Right hindlimb (tissue), 1 donor: ENCODE measurements at places on chromosomes 5 and 9.

DNA sequence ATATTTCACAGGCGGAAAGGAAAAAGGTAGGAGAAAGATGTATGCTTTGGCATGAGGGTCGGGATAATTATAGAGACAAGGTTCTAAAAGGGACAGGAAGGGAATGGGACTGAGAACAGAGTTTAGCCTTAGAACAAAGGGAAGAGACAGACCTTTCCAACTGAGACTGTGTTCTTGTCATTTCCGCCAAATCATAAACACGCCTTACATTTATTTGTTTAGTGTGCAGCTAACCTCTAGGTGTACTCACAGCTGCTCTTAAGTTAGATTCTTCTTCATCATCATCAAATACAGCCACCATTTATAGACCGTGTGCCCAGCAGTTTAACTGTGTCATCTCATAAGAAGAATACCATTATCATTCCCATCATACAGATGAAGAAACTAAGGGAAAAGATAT, 5.9 kb upstream of the DELE1 start:
- DNase-seq = no peak

- DNase-seq = no peak
Observed at GRCh38 chr5:163434401-163434866, 3.0 kb upstream of the CCNG1 start.

- no peak for DNase-seq
Observed at GRCh38 chr9:78858266-78858665, 561.3 kb downstream of the PSAT1 start.

DNA sequence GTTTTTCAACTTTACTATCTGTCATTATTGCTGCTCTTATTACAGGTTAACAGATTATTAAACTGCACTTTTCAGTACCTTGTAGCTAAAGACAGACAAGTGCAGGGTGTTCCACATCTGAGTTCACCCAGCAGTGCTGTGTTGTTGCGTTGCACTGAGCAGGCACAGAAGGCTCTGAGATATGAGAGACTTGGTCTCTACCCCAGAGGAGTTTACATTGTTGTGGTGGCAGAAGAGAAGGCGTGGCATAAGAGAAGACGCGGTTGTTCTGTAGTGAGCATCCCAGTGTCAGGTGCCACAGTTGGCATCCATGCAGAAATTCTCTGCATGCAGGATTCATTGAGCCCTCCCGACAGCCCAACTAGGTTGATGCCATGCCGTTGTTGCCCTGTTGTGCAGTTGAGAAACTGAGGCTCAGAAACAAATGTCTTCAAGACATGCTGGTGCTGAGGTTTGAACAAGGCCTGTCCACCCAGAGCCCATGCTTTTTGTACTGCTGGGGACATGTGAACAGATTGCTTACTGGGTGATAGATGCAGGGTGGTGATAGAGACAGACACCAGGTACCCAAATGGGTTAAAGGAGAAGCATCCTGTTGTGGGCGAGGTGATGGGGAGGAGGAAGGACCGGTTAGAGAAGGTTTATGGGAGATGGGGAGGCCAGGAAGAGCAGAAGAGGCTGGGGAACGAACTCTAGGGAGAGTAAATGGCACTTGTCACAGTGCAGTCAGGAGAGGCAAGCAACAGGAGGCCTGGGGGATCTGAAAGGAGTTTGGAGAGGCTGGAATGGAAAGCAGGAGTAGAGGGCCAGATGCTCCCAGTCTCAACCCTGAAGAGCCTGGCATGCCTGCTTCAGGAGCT, 8.2 kb downstream of the ABL1 start:
- DNase-seq = no peak

DNA sequence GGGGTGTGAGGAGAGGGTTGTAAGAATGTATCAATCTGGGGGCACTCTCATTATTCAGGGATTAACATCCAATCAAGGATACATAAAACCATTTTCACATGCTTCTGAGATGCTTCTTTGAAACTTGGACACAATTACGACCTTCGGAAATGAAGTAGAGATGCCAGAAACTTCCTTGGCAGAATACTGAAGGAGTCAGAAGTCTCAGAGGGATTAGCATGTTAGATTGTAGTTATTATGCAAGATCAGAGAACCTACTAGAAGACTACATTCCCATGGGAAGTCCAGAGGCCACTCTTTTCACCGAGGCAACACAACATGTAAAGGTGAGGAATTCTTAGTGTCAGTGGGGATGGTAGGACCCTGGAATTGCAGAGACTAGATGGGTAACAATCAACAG, 5.1 kb upstream of the SLC22A4 start:
- no peak for DNase-seq

- DNase-seq = no peak
Observed at GRCh38 chr9:7879551-7880245, 80.1 kb upstream of the DMAC1 start.

DNA sequence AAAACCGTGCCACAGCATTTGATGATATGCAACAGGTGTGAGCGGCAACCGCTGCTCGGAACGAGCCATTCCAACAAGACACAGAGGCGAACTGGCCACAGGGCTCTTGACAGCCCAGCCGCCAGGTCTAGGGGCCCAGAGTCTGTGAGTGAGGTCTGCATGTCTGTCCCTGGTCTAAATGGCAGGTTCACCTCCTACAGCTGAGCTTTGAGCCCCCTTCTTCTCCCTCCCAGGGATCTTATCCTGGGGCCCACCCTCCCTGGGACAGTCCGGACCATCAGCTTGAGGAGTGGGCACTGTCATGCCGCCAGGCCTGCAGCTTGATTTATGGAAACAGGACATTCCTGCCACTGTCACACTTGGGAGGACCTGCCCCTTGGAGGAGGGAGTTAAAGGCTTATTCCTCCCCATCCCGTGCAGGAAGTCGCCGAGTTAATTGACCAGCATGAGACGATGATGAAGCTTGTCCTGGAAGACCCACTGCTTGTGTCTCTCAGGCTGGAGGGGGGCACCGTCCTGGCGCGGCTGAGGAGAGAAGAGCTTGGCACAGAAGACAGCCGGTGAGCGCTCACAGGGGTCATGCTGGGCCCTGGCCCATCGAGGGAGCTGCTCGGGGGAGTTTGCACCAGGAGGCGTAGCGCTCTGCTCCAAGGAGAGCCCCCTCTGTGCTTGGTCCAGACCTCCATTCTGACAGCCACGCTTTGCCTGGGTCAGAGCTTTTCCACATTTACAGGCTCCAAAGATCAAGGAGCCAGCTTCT, 35.5 kb upstream of the LRRC14B start:
- no peak for DNase-seq

- DNase-seq = no peak
Observed at GRCh38 chr5:34516686-34517085, 139.4 kb upstream of the RAI14 start.

GRCh38 chr5:149433524-149434131, 54.5 kb upstream of the IL17B start:
- DNase-seq = no peak

GRCh38 chr5:38709678-38710306, 136.0 kb upstream of the OSMR start:
- no peak for DNase-seq

DNA sequence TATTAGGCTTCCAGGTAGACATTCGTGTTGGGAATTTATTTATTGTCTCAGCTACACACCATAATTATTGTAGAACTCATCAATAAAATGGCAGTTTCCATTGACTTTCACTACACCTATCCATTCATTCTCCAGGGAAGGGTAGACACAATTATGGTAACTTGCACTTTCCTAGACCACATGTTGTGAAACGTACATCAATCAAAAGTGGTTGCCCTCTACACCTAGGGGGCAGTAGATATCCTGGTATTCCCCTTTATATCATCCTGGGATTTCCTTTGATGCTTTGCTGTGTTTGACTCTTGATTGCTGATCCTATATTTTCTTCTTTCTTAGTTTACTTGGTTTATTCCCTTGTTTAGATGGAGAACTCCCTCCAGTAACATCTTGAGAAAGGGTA, 47.9 kb downstream of the ADGRV1 start:
- DNase-seq = no peak

- DNase-seq = no peak
Observed at GRCh38 chr5:94841598-94842322, 223.3 kb downstream of the SLF1 start.

- DNase-seq = no peak
Observed at GRCh38 chr5:134406390-134406789, 5.3 kb downstream of the CDKN2AIPNL start.

DNA sequence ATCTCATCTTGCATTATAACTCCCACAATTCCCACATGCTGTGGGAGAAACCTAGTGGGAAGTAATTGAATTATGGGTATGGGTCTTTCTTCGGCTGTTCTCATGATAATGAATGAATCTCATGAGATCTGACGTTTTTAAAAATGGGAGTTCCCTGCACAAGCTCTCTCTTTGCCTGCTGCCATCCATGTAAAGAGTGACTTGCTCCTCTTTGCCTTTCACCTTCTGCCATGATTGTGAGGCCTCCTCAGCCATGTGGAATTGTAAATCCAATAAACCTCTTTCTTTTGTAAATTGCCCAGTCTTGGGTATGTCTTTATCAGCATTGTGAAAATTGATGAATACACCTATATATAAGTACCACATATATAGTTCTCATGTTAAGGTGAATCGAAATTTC, 961.7 kb upstream of the COX7C start:
- DNase-seq = no peak

GRCh38 chr5:143542798-143543144, 139.3 kb upstream of the NR3C1 start:
- DNase-seq = no peak

DNA sequence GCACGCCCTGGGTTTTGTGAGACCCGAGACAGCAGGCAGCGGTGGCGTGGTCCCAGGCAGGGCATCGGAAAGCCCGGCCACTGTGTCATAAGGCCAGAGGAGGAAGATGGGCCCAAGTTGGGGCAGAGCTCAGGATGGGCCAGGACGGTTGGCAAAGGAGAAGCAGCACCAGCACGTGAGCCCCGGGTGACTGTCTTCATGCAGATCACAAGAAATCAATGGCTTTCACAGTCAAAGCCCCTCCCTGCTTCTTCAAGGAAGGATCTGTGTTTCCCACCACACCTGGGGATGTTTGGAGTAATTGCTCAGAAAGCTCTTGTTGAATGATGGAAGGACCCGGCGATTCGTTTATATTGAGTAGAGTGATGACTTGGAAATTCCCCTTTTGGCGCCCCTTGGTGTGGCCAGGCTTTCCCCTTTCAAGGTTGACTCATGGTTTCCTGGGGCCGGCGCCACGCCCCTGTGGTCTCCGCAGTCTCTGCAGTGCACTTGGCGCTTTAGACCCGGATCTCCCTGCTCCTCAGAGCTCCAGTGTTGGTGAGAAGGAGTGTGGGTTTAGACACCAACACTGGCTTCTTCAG, 52.1 kb downstream of the IL31RA start:
- DNase-seq = no peak

GRCh38 chr9:113409481-113409880, 994 bp downstream of the POLE3 start:
- no peak for DNase-seq

DNA sequence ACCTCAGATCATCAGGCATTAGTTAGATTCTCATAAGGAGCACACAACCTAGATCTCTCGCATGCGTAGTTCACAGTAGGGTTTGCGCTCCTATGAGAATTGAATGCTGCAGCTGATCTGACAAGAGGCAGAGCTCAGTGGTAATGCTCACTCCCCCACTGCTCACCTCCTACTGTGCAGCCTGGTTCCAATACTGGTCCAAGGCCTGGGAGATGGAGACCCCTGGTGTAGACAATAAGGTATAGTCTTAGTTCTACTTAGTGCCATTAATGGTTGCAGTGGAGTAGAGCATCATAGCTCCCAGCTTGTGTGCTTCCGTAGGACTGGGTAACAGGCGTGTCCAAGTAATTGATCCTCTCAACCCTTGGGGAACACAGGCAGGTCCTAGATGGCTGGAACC, 70.4 kb upstream of the ANKRD55 start:
- DNase-seq = no peak

DNA sequence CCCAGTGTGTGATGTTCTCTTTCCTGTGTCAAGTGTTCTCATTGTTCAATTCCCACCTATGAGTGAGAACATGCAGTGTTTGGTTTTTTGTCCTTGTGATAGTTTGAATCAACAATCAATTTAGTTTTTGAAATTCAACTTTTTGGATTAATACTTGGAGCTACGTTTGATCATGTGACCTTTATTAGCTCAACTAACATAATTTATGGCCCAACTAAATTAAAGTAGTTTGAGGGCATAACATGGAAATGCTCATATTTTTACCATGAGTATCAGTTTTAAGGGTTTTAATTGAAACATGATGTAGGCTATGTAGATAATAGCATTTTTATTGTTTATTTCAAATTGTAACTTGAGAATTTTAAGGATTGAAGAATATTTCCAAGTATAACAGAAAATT, 168.0 kb downstream of the CCDC171 start:
- DNase-seq = no peak

- DNase-seq = no peak
Observed at GRCh38 chr5:178785999-178786398, 55.5 kb upstream of the ZNF354A start.

GRCh38 chr9:123365287-123365880, 9.4 kb downstream of the CRB2 start:
- no peak for DNase-seq

GRCh38 chr5:167969998-167970397, 321.4 kb upstream of the WWC1 start:
- DNase-seq = no peak

DNA sequence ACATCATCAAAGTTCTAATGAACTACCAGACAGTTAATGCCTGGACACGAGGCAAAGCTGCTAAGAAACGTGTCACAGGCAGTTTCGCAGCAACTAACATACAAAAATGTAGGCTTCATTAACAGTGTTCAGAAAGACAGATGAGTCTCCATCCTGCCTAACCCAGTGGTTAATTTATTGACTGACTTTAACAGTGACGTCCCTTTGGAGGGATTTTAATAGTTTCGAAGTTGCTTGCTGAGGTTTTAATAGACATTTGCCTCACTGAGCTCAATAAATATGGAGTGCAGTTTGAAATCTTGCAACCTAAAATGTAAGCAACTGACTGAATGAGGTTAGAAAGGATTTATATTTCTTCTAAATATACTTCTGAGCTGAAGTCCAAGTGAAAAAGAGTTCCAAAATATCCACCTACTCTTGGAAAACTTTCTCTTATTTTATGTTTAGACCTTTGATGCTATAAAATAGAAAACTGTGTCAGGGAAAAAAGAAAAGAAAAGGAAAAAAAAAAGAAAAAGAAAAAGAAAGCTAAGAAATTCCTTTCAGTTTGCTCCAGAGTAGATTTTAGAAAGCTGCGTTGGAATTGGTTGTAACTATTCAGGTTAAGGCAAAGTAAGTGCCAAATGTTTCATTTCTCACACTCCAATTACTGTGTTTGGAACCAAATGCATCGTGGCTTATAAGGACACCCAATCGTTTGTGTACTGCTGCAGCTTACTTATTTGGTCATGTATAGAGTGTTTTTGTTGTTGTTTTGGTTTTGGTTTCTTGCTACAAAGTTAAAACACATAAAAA, 2016.6 kb downstream of the MAT2B start:
- no peak for DNase-seq

GRCh38 chr5:88183255-88183654, 85.4 kb downstream of the TMEM161B start:
- DNase-seq = no peak

GRCh38 chr9:85042981-85043647, 373.6 kb downstream of the NTRK2 start:
- DNase-seq = no peak

GRCh38 chr5:100889165-100889743, 13.8 kb downstream of the ST8SIA4 start:
- DNase-seq = no peak
